ENCODE measurements at places on chromosomes 16 and 17. TPM values are rescaled to one million over a fixed set of nuclear protein-coding genes. Genes with fewer than 3 reads are reported as not detected.

- peaks cover 3% of the 10 kb centered on the region for H3K4me1 ChIP-seq
- H3K36me3 ChIP-seq = no peaks in the 10 kb centered on the region
- H3K27ac ChIP-seq = no peak overlapping the region
Measured at GRCh38 chr17:14340857-14341754, 40.2 kb downstream of the HS3ST3B1 start.

- no peaks in the 10 kb centered on the region for H3K27me3 ChIP-seq
- DNase-seq = no peak
- peaks cover 8% of the 10 kb centered on the region for H3K36me3 ChIP-seq
- no peak overlapping the region for H3K27ac ChIP-seq
- H3K4me3 ChIP-seq = no peak overlapping the region
Measured at GRCh38 chr16:20928774-20929411, 28.3 kb downstream of the LYRM1 start.

- no peak overlapping the region for H3K4me3 ChIP-seq
- no peak for DNase-seq
- H3K4me1 ChIP-seq = peaks cover 24% of the 10 kb centered on the region
- no peak overlapping the region for H3K27ac ChIP-seq
- H3K36me3 ChIP-seq = peaks cover 21% of the 10 kb centered on the region
- no peaks in the 10 kb centered on the region for H3K27me3 ChIP-seq
Measured at GRCh38 chr17:80223142-80223815, 3.1 kb downstream of the SLC26A11 start.

Gene MT1B
- not detected for total RNA-seq

DNA sequence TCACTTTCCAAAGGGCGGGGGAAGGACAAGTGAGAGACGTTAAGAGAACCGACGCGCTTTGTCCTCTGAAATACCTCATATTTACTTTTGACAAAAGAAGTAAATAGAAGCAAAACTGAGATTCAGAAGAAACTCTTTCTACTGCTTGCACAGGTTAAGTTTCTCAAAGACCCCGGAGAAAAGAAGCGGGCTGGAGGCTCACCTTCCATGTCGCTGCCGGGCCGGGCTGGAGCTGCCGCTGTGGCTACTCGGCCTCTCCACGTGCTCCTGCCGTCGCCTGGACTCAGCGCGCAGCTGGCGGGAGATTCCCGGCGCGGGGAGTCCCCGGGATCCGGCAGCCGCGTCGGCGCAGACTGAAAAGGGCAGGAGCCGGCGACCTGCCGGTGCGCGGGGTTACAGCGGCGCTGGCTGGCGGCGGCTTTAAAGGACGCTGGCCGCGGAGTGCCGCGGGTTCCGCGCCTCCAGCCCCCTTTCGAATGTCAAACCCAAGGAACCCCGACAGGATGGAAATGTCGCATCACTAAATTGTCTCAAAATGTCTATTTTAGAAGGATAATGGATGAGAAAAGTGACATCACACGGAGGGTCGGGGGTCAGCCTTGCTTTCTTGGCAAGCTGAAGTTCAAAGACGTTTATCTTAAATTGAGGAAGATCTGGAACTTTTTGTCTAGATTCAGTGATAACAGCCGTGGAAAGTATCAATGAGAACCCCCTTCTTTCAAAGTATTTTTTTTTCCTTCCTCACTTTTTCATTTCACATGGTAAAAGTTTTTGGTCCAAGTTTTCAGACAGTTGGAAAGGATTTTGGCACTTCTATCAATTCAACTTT, at the start of gene IKZF3:
IKZF3 (minus strand) TSS at position 395 of the 829 bp plus-strand sequence; CDS start at position 209, 186 bp downstream.
- H3K4me3 ChIP-seq = peak within 1 kb of the TSS; percentile 34
- peaks cover 94% of the 10 kb centered on the region for H3K27me3 ChIP-seq
- H3K4me1 ChIP-seq = peaks cover 14% of the 10 kb centered on the region
